ENCODE measurements at places on chromosomes 13 and 19.

DNA sequence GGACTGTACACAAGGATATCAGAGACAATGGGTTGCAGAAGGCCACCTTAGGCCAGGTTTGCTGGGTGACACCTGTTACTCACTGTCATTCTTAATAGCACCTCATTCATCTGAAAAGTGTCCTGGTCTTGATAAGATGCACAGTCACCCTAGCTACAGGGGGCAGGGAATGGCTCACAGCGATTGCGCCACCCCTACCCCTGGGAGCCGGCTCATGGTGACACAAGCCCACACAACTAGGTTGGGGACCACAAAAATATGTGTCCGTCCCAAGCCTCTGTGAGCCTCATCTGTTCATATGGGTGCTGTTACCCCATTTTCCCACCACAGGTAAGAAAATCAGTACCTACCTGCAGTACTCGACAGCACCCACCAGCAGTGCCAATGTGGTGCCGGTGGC lies 23.4 kb downstream of the MED26 start:
- no peak for DNase-seq

DNA sequence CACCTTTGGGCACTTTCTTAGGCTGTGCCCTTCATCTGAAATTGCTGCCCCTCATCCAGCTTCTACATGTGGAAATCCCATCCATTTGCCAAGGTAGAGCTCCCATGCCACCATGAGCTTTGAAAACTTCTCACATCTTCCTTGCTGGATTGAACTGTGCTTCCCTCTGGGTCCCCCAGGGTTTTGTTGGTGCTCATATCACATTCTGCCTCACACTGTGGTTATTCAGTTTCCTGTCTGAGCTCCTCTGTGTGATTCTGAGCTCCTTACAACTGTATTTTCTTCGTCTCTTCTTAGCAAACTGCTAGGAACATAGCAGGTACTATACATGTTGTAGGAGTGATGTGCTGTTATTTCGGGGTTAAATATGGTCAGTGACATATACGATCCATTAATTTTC lies 74.9 kb upstream of the KL start:
- no peak for DNase-seq

DNA sequence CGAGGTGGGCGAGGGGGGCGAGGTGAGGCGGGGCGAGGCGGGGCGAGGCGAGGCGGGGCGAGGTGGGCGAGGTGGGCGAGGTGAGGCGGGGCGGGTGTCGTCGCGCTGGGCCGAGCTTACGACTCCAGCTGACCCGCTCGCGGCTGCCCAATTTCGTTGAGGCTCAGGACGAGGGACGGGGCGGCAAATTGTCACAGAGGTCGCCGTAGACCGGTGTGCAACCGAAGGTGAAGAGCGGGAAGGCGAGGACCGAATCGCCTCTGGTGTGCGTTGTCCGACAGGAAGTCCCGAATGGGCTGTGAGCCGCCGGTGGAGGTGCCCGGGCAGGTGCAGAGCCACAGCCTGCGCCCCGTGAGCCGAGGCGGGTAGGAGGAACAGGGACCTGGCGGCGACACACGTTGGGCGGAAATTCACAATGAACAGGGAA lies at the start of gene LACC1:
Gene LACC1 (plus strand): TSS at position 150 of the 427 bp plus-strand sequence. CDS start 1,082 bp downstream, outside the sequence.
- no peak for DNase-seq

- no peak for DNase-seq
Observed at GRCh38 chr19:44517146-44517545, 12.3 kb downstream of the CEACAM20 start.

GRCh38 chr13:20415694-20416107 lies 110.0 kb downstream of the CRYL1 start:
- DNase-seq = no peak

GRCh38 chr19:39434123-39435076 lies 1.3 kb downstream of the RPS16 start:
- DNase-seq = no peak

DNA sequence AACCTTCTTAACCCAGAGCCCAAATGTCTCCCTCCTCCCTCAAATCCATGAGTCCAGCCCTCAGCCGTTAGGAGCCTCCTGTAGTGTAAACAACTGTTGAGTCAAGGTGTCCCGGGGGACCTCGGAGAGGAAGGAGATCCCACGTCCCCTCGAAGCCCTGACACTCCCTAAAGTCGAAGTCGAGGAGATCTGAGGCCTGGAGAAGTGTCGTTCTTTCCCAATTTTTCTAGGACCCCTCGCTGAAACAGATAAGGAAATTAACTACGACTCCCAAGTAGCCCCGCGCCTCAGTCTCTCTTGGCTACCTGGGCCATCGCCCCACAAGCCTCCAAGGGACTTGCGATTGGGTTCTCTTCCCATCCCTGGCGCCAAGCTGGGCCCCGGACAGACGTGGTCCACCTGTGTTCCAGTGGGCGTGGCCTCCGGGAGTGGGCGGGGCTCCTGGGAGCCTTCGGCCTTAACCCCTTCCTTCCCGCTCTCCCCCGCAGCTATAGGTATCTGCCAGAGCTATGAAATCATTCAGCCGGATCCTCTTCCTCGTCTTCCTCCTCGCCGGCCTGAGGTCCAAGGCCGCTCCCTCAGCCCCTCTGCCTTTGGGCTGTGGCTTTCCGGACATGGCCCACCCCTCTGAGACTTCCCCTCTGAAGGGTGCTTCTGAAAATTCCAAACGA lies 869 bp downstream of the GFY start:
- no peak for DNase-seq

DNA sequence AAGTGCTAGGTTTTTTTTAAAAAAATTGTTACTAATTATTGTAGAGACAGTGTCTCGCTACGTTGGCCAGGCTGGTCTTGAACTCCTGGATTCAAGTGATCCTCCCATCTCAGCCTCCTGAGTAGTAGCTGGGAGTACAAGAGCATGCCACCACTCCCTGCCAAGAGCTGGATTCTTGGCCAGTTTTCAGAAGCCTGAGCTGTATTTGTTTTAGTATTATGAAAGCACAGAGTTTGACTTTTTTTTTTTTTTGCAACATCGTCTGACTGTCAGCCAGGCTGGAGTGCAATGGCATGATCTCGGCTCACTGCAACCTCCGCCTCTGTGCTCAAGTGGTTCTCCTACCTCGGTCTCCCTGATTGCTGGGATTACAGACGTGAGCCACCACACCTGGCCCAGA lies 7.0 kb downstream of the ARMC6 start:
- DNase-seq = no peak

GRCh38 chr13:26867451-26868091 lies 107.0 kb upstream of the GPR12 start:
- no peak for DNase-seq

DNA sequence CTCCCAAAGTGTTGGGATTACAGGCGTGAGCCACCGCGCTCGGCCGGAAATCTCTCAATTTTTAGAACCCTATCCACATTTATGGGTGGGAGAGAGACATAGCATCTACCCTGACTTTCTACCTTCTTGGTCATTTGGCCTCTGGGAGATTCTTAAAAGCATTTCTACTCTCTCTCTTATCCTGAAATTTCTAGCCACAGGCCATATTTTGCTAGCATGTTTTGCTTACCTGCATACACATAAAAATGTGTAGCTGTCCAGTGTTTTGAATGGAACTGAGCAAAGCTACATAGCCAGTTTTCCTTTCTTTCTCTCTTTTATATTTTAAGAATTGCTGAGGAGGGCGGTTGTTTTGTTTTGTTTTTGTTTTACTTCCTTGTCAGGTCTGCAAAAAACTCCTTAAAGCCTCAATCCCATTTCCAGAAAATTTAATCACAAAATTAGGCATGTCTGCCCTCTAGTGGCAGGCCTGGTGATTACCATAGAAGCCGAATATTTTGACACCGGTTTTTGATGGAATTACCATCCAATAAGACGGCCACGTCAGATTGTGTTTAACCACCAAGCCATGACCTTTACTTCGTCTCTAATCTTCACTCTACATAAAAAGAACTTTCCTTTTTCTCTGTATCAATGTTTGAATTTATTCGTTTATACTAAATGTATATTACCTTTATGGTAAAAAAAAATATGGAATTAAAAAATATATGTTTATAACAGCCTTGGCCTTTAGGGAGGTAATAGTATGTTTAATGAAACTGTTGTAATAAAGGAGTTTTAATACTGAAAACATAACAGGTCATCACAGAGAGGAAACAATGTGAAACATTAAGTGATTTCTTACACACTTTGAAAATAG lies 34.4 kb upstream of the OXGR1 start:
- peak; percentile 0 for DNase-seq

DNA sequence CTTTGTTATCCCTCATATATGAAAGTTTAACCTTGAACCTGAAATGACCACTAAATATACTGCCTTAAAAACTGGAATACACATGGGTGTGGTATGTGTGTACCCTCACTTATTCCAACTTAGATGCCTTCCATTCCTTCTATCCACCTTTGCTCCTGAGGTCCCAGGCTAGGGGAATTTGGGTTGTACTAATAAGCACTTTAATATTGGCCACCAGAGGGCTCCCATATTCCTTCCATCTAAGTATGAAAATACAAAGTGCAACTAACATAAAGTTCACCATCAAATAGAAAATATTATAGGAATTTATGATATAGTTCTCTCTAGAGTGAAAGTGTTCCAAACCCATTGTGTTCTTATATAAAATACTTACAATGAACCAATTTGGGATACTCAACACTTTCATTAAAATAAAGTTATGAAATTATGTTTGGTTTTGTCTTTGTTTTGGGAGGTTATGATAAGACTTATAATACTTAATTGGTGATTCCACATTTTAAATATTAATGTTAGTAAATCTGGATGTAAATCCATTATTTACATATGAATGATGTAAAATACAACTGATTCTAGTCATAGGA lies 62.3 kb downstream of the ITGBL1 start:
- DNase-seq = peak; percentile 49

DNA sequence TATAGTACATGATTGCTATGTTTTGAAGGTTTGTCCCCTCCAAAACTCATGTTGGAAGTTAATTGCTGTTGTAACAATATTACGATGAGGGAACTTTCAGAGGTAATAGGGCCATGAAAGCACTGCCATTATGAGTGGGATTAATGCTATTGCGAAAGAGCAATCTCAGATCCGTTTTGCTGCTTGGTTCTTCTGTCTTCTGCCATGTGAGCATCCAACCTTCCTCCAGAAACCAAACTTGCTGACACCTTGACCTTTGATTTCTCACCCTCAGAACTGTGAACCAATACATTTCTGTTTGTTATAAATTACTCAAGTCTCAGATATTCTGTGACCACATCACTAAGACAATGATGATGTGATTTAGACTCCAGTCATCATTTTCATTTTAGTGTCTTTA lies 2590.9 kb downstream of the PCDH9 start:
- no peak for DNase-seq

DNA sequence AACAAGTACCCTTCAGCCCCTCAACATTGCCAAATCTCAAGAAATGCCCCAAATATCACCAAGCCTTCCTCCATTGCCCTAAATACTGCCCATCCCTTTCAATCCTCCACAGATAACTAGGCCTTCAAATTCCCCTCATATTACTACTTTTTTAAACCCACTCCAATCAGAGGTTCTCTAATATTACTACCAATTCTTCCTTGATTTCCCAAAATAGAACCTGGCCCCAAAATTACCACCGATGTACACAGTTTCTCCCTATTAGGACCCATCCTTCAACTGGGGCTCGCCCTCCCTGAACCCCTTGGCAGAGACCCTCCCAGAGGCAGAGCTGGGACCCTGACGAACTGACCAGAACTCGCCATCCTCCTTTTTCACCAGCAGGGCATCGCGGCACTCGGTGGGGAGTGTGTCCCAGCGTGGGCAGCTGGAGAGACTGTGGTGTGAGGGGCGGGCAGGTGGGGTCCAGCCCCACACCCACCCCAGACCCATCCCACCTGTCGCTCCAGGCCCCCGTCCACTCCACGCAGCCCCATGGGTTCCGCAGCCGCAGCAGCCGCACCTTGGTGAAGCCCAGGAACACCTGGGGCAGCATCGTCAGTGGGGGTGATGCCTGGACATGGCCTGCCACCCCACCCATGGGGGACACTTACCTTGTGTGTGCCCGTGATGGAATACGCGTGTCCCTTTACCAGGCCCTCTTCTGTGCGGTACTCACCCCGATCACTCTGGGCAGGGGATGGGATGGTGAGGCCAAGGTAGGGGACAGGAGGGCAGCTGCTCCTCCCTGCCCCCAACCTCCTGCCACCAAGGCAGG lies 6.1 kb downstream of the CAPN12 start:
- no peak for DNase-seq

- no peak for DNase-seq
Observed at GRCh38 chr19:52196256-52196967, 6.6 kb downstream of the PPP2R1A start.

- DNase-seq = no peak
Observed at GRCh38 chr19:17294051-17294891, 9.0 kb downstream of the ABHD8 start.

All from NCI-H1436 treated with DMSO at 0.1 percent for 48 hours (cell line).